ENCODE measurements at places on chromosomes 6 and 20.

GRCh38 chr6:29626948-29627754 lies 5.8 kb downstream of the GABBR1 start:
- DNase-seq, result no peak

GRCh38 chr6:159645640-159646039 lies 47.4 kb downstream of the SOD2 start:
- peak; percentile 59 for DNase-seq

- peak; percentile 65 for DNase-seq
Observed at GRCh38 chr20:47318586-47319516, 37.6 kb downstream of the ZMYND8 start.

DNA sequence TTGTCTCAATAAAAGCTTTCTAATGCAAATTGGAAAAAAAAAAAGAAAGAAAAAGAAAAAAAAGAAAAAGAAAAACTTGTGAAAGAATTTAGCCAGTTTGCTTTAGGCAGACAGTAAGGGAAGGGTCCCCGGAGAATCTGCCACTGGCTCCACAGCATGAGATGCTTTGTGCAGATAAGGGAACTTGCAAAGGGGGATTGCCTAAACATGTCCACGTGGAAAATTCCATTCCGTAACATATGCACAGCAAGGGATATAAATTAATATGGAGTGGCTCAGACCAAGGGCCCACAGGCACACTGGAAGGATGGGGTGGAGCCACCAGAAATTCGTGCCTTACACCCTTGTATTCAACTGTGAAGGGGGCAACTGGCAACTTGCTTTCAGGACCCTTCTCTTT lies 45.4 kb downstream of the MKKS start:
- no peak for DNase-seq

- no peak for DNase-seq
Observed at GRCh38 chr6:14670806-14671205, 553.2 kb downstream of the CD83 start.
